LHCN-M2 (cell line): ENCODE measurements at places on chromosomes 1 and 21. TPM values are rescaled to one million over a fixed set of nuclear protein-coding genes. Genes with fewer than 3 reads are reported as not detected.

Gene SLAMF9
- total RNA-seq: not detected in 2 replicates

Gene TSHB
- not detected in 2 replicates for total RNA-seq

Gene ADGRB2
- 20.5 and 22.6 TPM in 2 replicates for total RNA-seq

Gene FCGR3A
- total RNA-seq: not detected in 2 replicates

Gene LORICRIN
- total RNA-seq: not detected in 2 replicates

Gene DNAJC6
- total RNA-seq: 2.9 and 6.2 TPM in 2 replicates

Gene RIPPLY3
- total RNA-seq: not detected in 2 replicates

Gene KLF17
- 0.11 and 0.19 TPM in 2 replicates for total RNA-seq

Gene PIAS3
- 44.1 and 49.4 TPM in 2 replicates for total RNA-seq

Gene SLC45A3
- total RNA-seq: 4.1 and 5.6 TPM in 2 replicates

- DNase-seq: no peak
These were observed 2.7 kb downstream of the SCYL3 start for GRCh38 chr1:169890761-169891538.

DNA sequence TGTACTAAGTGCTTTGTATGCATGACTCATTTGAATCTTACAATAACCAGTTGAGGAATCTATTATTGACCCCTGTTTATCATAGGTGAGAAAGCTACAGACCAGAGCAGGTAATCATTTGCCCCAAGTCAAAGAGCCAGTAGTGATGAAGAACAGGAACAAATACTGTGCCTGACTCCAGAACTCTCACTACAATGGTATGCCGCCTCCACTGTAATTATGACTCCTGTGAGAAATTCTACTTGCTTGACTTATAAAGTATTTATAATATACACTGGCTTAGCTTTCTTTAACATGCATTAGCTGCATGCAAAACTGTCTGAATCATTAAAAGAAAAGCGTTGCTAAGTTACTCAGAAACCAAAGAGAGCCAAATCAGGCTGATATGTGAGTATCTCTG lies 92.6 kb downstream of the ZNF281 start:
- DNase-seq: peak; percentile 25

DNA sequence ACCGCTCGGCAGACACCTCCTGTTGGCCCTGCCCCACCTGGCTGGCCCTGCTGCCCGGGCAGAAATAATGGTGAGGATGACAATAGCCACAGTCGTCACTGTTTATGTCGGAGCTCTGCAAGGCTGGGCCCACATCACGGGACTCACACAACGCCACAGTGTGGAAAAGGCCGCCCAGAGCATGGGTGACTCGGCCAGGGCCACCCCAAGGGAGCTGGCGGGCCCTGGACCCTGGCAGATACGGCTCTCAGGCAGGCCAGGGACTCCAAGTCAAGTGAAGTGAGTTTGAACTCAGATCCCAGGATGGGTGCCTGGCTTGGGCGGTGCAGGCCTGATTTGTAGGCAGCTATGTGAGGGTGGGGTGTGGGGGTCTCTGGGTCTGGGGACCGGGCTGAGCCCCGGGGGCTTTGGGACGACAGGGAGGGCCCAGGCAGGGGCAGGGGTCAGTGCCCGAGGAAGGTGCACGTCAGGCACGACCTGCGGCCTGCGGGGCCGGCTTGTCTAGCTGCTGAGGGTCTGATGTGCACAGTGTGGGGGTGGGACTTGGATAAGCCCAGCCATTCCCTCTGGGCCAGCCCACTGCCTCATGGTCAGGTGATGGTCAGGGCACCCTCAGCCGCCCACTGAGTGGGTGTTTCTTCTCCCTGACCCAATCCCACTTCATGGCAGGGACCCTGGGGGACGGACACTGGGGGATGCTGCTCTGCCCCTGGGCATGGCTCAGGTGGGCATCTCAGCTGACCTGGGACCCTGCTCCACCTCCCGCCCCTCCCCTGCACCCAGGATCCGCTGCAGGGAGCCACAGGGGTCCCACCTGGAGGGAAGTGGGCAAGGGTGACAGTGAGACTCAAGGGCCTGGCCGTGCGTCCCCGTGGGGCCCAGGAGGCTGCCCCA lies 1.0 kb downstream of the RNF223 start:
- no peak for DNase-seq

DNA sequence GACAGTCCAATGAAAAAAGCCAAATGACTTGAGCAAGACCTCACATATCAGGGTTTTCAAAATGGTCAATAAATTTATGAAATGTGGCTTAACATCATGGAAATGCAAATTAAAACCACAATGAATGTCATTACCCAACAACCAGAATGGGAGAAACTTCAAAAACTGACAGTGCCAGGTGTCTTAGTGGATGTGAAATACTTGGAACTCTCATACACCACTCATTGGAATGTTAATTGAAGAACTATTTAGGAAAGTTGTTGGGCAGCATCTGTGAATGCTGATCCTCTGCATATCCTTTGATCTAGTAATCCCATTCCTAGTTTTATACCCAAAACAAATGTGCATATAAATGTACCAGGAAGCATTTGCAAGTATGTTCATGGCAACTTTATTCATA lies 19.2 kb upstream of the BACH1 start:
- peak; percentile 86 for DNase-seq

- DNase-seq: peak; percentile 67
These were observed 67.0 kb downstream of the ST3GAL3 start for GRCh38 chr1:43774359-43774758.

DNA sequence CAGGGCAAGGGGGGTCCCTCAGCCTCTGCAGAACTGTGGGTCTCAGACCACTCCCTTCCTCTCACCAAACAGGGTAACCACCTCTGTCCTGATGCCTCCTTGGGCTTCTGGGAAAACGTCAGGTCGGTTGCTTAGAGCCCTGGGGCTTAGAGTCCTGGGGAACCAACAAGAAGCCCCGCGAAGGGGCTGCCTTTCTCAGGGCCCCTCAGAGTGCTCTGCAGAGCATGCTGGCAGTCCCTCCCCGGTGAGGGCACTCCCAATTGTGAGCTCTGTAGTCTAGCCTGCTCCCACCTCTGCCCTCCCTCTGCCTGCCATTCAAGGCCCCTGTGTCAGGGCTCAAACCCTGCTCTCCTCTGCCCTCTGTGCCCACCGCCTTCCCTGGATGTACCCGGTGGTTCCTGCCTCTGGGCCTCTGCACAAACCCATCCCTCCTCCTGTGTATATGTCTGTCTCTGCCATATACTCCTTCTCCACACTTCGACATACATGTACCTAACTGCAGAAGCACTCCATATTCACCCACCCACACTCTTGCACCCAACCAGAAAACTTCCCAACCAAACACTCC lies 92.3 kb downstream of the DMRTB1 start:
- DNase-seq: no peak

GRCh38 chr21:27806281-27806680 lies 839.4 kb upstream of the ADAMTS5 start:
- DNase-seq: no peak

- DNase-seq: no peak
These were observed 11.4 kb downstream of the BLACAT1 start for GRCh38 chr1:205444300-205444930.

GRCh38 chr1:8465692-8466091 lies 147.8 kb downstream of the SLC45A1 start:
- DNase-seq: no peak

GRCh38 chr1:100051893-100052292 lies 80.8 kb downstream of the SASS6 start:
- no peak for DNase-seq

GRCh38 chr1:111837393-111837792 lies 81.7 kb downstream of the DDX20 start:
- no peak for DNase-seq

GRCh38 chr1:239228451-239228850 lies 157.9 kb upstream of the CHRM3 start:
- DNase-seq: no peak
